Activated effector memory CD4-positive, alpha-beta T cell treated with Interleukin-2 at 50 U/mL for 16 hours (primary cell): ENCODE measurements at places on chromosomes 6 and 20.

DNA sequence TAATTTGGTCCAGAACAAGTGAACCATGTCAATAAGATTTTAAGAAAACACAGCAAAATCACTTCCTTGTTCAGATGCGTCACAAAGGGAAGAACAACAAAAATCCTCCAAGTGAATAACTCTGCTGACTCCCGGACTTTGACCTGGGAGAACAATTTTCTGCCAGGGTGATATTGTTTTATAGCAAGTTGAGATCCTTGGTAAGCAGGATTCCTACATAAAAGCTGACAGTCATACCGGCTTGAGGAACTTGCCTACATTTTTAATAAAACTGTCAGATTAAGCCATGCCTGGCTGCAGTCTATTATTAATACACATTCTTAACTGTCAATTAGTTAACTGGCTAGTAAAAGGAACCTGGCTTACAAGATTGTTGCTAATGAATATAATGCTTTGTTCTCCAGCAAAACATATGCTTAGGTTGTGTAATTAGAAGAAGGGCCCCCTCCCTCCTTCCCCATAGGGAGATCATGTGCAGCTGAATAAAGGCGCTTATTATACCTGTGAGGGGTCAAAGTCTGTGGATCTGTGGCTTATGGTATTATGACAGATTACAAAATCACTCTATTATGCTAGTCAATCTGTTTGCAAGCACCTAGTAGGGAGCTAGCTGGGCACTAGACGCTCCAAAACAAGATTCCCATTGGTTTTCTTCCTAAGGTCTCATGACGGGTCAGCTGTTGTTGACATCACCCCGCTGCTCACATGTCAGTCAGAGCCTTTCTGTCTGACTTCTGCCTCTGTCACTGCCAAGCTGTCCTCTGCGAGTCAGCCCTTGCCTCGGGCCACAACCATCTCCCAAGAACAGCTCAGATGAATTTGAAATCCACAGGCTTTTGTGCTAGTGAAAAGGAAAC is 44.6 kb upstream of the SEC63 start:
- no peak for DNase-seq

DNA sequence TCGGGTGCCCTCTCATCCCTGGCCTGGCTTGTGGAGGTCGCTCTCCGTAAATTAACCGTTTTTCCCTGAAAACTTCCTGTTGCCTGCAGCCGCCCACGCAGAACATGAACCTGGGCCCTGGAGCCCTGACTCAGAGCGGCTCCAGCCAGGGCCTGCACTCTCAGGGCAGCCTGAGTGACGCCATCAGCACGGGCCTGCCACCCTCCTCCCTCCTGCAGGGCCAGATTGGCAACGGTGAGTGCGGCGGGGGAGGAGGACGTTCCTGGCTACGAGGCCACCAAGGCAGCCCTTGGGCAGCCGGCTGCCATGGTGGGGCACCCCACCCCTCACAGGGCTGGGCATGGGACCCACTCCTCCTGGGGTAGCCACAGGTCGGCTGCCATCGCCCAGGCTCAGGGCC is 17.8 kb downstream of the SS18L1 start:
- DNase-seq: no peak

DNA sequence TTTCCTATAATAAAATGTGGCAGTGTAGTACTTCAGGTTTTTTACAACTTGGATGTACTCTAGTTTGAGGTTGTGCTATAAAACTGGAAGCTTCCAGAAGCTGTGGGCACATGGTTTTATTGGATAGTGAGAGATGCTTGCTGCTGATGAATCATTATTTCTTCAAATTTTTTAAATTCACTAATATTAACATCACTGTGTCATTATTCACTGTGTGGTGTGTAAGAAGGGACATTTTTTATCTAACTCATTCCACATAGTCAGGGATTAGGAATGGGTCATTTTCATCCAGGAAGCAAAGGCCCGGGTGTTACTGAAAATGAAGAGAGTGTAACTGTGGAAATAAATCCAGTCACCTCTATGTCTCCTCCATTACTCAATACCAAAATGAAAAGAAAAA is 421.0 kb downstream of the TENT5A start:
- DNase-seq: no peak

DNA sequence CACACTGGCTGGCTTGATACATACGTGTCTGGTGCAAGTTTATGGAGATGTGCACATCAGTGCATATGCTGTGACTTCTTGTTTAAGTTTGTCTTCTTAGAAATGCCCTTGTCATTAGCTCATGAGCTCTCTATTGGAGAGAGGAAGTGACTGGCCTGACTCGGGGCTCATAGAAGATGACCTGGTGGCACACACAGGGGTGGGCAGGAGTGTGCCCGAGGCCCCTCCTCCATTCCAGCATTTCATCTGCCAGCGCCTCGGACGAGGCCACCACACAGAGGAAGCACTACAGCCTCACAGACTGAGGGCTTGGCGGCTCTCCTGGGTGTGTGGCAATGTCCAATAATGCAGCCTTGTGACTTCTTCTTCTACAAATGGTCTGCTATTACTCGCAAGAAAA is 109.7 kb downstream of the FAM120B start:
- DNase-seq: no peak

DNA sequence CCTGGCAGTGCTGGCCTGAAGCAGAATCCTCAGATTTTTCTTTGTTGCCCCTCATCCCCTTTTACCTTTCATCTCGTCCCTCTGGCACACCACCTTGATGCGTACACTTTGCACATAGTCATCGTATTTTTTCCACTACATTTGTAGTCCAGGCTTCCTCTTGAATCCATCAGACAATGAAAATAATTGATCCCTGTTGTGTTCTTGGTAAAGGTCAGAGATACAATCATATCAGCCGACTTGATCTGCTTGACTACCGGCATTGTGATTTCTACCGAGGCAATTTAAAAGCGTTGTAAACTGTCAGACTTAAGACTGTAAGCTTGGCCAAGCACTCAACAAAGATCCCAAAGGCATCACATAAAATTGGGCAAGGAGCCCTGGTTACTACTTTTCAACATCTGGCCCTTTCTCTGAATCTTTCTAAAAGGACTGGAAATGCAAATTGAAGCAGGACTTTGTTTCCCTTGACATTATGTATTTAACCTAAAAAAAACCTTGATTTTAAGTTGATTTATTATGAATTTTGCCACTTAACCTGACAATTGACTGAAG is 512.6 kb downstream of the LMBRD1 start:
- DNase-seq: no peak

GRCh38 chr6:35360349-35361138 is 18.2 kb downstream of the PPARD start:
- no peak for DNase-seq

DNA sequence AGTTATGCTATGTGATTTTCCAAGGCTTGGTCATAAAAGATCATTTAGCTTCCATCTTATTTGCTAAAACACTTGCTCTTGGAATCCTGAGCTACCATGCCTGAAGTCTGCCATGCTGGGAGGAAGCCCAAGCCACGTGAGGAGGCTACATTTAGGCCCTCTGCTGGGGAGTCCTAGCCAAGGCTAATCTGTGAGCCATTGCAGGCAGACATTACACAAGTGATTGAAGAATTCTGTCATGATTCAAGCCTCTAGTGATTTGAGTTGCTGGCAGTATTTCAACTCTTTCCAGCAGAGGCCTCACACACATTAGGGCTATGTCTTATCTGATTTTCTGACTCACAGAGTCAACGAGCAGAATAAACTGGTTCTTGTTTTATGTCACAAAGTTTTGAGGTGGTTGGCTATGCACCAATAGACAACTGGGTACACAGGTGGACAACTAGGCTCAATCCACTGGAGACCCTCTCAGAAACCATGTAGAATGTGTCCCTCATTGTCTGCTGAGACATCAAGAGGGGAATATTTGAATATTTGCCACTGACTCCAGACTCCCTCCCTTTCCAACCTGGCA is 227.2 kb upstream of the SULF2 start:
- no peak for DNase-seq

DNA sequence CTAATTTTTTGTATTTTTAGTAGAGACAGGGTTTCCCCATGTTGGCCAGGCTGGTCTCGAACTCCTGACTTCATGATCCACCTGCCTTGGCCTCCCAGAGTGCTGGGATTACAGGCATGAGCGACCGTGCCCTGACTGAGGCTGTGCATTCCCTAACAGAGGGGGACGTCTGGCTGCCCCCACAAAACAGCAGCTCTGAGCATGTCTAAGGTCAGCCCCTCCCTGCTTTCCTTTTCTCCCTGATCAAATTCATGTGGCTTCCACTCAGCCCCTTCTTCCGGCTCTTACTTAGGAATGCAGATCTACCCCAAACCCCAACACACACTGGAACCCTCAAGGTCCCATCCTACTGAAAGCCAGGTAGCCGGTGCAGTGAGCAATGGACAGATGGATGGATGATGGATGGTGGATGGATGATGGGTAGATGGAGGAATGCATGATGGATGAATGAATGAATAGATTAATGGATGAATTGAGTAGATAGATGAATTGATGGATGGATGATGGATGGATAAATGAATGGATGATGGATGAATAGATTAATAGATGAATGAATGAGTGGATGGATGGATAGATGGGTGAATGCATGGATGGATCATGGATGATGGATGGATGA is 91.5 kb upstream of the BHLHE23 start:
- no peak for DNase-seq

DNA sequence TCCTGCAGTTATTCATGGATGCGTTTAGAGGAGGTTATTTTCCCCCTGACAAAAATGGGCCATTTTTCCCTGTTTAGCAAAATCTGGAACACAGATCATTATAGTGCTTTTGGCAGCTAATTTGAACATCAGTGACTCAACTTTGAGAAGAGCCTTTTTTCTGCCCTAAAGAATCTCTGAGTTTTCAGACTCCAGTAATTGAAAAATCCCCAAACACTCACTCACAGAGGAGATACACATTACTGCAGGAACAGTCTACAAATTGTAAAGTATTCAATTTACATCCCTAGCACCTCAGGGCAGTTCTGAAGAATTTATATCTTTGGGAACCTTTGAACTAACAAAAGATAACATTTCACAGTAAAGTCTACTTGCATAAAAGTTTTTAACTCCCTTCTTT is 966.6 kb upstream of the SLC35B3 start:
- no peak for DNase-seq

GRCh38 chr6:12636336-12636735 is 80.2 kb upstream of the PHACTR1 start:
- DNase-seq: no peak

DNA sequence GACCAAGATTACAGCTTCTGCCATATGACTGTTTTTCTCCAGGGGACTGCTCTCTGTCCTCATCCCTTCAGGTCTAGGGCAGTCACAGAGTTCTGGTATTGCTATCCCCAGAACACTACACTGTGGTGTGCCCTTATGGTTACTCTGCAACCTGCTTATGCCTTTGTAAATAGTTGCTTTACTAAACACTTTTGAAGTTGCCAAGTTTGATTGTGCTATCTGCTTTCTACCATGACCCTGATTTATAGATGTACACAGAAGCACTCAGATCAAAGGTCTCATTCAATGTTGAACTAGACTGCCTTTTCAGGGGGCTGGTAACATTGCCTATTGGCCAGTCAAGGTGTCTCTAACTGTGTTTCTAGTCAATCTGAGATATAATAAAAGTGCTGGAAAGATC is 794.7 kb downstream of the DHX35 start:
- no peak for DNase-seq
